ENCODE measurements at places on chromosomes 3 and 15.
A peak's percentile ranks its signal among the peaks of the same experiment; 100 is the strongest.

DNA sequence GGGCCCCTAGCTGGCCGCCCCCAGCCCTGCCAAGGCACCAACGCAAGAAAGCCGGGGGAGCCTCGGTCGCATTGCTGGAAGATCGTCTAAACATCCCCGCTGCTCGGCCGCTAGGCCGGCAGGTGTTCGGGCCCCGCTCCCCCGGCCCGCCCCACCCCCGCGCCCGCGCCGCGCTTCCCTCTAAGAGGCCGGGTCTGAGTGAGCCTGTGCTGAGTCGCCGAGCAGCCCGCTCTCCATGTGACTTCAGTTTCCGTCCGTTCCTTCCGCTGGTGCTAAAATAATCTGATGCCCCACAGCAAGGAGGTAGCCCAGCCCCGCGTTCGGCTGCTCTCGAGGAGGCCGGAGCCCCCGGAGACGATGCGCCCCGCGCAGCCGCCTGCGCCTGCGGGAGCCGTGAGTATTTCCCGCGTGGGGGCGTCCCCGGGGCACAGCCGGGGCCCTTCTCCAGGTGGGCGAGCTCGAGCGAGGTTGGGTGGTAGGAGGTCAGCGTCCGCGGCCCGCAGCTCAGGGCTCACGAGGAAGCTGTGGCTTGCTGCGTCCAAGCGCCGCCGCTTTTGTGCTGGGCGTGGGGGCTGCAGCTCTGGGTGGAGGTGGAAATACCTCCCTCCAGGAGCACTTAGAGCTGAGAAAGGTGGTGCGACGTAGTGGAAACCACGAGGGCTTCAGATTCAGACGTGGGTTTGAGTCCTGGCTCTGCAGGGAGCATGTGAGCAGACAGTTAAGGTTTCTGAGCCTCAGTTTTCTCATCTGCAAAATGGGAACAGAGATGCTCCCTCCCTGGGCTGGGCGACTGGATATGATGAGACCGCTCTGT is at the start of gene NRROS:
Gene NRROS, plus strand, starts transcription at position 212 of the 814 bp plus-strand sequence. CDS start 14,846 bp downstream, outside the sequence.
- DNase-seq, result peak; percentile 95

GRCh38 chr3:183802989-183803388 is 22.4 kb downstream of the MAP6D1 start:
- no peak for DNase-seq

DNA sequence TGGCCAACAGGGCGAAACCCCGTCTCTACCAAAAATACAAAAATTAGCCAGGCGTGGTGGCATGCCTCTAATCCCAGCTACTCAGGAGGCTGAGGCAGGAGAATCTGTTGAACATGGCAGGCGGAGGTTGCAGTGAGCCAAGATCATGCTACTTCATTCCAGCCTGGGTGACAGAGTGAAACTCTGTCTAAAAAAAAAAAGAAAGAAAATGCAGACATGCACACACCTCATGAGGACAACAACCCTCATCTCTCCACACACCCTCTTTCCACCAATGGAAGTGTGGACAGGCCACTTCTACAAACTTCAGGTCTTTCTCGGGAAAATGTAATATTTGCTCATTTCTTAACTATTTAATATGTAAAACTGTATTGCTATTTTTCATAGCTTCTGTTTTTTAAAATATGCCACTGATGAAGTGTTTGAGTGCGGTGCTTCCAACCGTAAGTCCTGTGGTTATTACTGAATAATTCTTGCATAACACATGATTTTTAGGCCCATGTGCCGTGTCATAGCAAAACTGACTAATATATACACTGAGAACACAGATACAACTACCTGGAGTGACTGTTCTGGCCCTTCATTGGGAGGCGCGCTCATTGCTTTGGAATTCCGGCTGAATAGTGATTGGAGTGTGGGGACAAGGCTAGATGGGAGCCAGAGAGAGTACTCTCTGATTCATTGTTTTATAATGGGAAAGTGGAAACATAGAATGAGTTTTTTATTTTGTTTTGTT is 23.1 kb downstream of the LRRC31 start:
- peak; percentile 92 for DNase-seq

DNA sequence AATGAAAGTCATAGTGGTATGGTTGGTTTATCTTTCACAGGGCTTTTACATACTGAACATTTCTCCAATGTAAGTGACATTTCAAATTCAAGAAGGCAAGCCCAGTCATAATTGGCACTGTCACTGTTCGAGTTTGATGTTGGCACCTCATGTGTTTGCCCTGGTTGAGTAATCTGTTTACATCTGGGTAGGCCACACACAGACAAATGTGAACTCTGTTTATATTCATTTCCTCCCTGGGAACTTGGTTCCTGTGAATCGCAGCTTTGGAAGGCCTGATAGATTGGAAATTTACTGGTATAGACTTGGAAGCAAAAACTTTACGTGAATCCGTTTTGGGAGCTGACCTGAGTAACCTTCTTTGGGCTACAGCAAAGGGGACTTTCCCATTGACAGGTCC is 395.2 kb upstream of the AZI2 start:
- DNase-seq, result no peak

DNA sequence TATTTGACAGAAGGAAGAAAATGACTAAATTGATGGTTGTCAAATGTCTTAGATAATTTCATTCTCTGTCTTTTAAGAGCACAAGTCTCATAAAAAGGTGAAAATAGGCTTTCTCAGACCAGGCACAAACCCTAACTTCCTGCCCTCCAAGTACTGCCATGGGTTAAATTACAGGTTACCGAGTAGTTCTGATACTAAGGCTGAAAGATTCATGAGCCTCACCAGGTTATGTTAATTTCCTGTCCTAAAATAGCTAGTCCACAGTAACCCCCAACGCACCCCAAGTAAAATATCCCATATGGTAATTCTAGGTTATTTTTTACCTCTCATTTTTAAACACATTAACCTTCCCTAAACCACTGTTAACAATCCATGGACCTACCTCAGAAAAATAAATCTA is 42.0 kb downstream of the GSK3B start:
- no peak for DNase-seq
